ENCODE measurements at places on chromosomes 2 and 18.

DNA sequence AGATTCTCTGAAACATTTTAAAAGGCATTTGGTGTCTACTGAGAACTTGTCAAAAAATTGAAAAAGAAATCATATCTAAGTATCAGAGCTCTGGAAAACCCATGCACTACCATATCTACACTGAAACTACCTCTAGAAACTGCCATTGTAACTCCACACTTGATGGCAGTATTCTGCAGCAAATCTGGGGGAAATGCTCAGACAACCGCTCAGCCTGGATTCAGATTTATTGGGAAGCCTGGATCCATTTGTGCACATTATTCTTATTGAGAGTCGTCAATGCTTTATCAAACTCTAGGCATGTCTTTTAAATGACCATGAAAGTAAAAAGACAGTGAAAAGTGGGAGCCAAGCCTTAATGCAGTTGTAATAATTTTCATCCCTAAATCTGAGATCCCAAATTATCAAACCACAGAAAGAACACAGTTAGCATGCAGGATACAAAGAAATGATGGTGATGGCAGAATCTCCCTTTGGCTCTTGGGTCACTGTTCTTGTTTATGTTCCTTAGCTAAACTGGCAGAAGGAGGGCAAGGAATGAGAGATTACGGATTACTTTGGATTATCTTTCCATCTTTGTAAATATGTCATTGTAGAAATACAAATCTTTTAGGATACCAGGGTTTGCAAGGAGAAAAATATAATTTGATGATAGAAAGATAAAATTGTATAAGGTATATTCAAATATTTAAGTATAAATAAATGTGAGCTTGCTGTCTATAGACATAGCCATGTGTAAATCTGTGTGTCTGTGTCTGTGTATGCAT lies 512.1 kb upstream of the SYT4 start:
- no peak for DNase-seq

DNA sequence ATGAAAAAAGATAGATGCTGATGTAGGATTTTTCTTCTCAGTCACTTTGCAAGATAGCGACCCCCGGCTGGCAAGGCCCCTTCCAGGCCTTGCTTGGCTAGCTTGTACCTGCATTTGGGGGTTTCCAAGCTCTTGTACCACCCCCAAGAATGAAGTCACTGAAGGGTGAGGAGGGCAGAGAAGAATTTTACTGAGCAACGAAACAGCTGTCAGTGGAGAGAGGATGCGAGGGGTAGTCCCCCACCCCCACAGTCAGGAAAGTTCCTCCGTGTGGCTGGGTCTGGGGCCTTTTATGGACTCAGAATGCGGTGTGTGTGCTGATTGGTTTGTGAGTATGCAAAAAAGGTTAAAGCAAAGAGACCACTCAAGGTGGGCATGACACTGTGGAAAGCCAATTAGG lies 382.0 kb downstream of the GPD2 start:
- DNase-seq = no peak

- DNase-seq = peak; percentile 81
Observed at GRCh38 chr2:101387151-101387834, at the start of gene CREG2. CREG2 (minus strand) TSS chr2:101387503; CDS start chr2:101387457, 46 bp downstream.

DNA sequence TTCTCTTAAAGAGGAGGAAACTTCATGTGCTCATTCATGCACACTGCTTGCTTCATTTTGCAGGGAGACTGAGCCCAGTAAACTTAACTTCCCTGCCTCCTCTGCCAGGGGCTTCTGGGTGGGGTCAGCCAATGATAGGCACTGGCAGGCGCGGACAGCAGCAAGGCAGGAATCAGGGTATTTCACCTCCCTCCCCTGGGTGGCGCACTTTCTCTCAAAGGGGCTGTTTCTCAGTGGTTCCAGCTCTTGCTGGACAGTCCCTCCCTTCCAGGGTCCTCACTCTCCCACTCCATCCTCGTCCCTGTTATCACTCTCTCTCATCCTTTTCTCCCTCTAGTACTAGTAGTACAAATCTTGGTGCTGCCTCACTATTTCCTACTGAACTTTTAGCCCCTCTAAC lies 320.5 kb upstream of the ZNF521 start:
- peak; percentile 31 for DNase-seq

DNA sequence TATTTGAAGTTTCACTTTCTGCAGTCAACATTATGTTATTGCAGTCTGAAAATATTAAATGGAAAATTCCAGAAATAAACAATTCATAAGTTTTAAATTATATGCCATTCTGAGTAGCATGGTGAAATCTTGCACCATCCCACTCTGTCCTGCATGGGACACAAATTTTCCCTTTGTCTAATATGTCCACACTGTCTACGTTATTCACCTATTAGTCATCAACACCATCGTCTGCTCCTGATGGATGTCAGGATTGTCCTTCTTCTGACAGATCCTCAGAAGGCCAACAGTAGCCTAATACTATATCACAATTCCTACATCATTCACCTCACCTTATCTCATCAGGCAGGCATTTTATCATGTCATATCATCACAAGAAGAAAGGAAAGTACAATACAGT lies 163.1 kb downstream of the TXNL1 start:
- DNase-seq = no peak

- no peak for DNase-seq
Observed at GRCh38 chr2:47174733-47175361, 19.7 kb upstream of the STPG4 start.

DNA sequence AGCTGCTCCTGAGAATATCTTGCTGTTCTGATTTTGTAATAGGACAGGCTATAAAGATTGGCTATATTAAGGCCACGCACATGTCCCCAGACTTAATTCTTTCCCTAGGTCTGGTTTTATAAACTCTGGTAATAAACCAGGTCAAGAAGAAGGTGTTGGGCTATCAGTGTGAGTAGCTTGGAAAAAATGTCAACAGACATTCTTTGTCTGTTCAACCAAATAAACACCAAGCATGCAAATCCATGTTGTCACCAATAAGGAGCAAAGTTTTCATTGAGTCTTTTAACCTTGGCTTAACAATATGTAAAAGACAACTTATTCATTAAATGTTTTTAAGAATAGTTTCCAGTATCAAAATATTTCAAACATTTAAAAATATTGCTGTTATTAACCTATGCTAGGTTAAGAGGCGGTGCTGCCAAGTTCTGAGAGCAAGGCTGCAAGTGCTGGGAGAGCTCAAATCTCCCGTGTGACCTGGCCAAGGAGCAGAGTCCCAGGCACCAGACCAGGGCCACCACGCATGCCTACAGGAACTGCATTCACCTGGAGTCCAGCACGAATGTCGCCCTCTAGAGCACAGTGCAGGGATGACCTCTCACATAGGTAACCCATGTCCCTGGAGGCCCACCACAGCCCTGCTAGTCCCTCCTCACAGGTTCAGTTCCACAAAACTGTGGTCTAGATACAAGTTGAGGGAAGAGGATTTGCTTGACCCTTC lies 120.5 kb upstream of the POU3F3 start:
- DNase-seq = peak; percentile 41

DNA sequence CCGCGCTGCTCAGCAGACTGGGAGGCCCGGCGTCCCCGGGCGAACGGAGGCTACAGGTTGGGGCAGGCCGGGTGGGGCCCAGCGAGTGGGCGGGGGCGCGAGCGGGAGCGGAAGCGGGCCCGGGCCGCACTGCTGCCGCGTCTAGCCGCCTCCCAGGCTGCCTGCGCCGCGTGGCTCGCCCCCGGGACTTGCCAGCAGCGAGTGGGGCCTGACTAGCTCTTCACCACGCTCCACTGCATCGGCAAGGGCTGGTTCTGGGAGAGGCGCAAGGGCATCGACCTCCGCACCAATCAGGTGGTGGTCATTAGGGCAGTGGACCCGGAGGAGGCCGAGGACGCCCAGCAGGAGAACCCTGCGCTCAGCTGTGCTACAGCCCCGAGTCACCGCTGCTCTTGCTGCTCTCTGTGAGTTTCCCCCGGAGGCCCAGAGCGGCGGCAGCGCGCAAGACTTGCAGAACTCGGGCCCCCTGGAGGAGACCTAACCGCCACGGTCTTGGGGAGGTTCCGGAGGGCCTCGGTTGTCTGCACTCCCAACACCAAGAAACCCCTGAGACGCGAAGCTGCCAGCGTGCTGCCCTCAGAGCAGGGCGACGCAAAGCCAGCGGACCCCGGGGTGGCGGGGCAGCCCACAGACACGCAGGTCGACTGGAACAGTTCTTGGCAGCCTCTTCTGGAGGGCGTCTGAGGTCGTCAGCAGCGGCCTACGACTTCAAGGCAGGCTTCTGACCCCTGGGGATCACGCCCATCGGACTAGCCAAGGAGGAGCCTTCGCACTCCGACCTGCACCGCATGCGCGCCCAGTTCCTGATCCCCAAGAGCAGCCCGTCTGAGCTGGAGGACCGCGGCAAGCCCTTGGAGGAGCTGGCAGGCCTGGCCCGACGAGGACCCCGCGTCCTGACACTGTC lies 27.2 kb upstream of the PTPN2 start:
- DNase-seq = no peak

- no peak for DNase-seq
Observed at GRCh38 chr2:216651351-216651881, 18.2 kb downstream of the IGFBP2 start.

- no peak for DNase-seq
Observed at GRCh38 chr2:76314271-76315020, 603.7 kb upstream of the GCFC2 start.

DNA sequence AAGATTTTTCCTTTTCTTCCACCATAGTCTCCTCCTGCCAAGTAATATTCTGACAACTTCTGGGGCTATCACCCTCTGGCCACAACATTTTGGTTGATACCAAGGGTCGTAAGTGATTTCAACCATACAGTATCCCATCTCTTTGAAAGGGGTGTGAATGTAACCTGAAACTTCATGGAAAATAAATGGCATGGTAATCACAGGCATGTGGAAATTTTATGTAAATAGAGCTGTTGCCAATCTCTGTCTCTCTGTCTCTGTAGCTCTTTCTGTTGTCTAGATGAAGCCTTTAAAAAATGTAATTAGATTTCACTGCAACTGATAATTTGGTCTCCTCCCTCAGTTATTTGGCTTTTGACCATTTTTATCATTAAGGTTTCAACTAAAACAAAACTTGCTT lies 125.6 kb upstream of the RPRM start:
- no peak for DNase-seq

DNA sequence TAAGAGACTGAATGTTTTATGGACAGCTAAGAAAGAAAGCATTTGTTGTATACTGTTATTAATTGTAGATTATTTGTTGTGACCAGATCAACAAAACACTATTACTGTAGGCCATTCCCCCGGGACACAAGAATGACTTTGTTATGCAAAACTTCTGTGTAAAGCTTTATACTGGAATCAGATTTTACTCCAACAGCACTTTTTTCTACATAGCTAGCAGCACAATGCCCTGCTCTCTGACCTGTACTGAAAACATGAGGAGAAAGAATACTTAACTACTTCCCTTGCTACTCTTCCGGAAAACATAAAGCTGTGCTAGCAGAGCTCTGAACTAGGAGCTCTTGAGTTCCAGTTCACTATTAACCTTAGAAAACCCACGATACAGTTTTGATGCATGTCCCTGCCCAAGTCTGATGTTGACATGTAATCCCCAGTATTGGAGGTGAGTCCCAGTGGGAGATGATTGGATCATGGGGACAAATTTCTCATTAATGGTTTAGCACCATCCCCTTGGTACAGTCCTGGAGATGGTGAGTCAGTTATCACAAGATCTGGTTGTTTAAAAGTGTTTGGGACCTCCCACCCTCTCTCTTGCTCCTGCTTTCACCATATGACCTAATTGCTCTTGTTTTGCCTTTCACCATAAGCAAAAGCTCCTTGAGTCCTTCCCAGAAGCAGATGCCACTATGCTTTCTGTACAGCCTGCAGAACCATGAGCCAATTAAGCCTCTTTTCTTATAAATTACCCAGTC lies 601.1 kb upstream of the PIK3C3 start:
- DNase-seq = no peak

DNA sequence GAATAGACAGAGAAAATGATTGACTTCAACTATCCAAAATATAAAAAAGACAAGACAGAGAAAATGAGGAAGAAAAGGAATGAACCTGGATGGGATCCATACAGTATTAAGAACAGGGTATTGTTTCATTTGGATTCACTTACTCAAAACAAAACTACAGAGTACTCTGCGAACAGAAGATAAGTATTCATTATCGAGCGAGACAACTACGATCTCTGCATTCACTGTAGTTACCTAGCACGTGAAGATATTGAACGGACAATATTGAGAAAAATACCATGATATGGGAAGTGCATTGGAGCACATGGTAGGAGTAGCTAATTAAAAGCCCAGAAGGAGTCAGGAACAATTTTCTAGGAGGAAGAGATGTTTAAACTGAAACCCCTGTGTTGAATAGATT lies 1.0 kb upstream of the ORC2 start:
- DNase-seq = no peak

DNA sequence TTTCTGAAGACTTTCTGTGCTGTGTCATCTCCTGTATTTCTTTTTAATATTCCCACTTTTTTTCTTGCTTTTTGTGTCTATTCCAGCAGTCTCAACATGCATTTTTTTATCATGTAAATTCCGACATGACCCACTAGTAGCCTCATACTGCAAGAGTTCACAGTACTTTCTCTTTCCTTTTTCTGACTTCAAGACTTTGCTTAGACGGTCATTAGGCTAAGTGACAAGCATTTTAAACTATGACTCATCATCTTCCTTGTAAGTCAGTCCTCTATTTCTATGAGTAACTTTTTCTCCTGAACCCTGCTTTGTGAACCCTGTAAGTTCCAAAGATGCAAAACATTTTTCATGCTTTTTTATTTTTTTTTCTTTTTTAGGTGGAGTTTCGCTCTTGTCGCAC lies 381.2 kb downstream of the TXNL1 start:
- DNase-seq = no peak

DNA sequence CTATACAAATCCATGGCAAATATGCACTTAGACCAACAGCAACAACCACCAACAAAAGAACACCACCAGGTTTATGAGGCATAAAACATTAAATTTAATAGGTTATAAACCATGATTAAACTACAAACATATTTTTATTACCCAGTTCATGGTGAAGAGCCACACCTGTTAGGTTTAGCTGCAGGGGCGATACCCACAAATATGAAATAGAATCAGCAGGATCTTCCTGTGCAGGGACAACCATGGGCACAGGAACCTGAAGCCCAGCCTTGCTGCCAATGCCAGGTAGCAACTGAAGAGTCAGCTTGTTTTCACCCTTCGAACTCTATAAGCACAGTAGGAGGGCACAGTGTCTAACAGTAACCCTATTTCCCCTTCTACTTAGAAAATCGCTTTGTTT lies 675.0 kb downstream of the SATB2 start:
- no peak for DNase-seq

Measured in endothelial cell (in vitro differentiated cells).